ENCODE measurements at places on chromosomes 16 and 17.

GRCh38 chr16:75074920-75075687 is 41.5 kb downstream of the LDHD start:
- peak; percentile 61 for DNase-seq

- DNase-seq, result no peak
These were observed 1.2 kb downstream of the MAF start for GRCh38 chr16:79599256-79599836.

- no peak for DNase-seq
These were observed 35.2 kb downstream of the TBX4 start for GRCh38 chr17:61487161-61487988.

- no peak for DNase-seq
These were observed 151.9 kb upstream of the MAF start for GRCh38 chr16:79752396-79752795.

- no peak for DNase-seq
These were observed 156.2 kb downstream of the PPM1E start for GRCh38 chr17:58911741-58912343.

DNA sequence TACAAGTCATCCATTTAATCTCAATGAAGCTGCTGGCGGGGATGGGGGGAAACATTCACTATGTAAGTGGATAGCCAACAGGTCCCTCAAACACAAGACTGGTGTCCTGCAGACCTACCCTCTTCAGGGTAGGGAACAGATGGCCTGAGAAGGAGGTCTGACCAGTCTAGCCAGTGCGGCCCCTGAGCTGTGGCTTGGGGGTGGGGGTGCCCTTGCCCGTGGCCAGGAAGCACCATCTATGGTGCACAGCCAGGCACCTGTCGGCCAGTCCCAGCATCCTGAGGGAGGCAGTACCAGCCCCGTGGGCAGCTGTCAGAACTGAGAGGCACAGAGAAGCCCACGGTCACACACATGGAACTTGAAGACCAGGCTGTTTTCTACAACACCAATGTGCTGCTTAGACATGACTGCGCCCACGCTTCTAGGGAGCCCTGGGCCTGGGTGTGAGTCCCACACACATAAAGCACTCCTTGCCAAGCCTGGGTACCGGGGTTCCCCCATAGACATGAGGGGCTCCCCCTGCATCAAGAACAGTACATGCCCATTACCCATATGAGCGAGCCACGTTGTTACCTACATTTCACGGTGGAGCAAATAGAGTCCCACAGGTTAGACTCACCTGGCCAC is 40.9 kb downstream of the RMI2 start:
- DNase-seq, result no peak

DNA sequence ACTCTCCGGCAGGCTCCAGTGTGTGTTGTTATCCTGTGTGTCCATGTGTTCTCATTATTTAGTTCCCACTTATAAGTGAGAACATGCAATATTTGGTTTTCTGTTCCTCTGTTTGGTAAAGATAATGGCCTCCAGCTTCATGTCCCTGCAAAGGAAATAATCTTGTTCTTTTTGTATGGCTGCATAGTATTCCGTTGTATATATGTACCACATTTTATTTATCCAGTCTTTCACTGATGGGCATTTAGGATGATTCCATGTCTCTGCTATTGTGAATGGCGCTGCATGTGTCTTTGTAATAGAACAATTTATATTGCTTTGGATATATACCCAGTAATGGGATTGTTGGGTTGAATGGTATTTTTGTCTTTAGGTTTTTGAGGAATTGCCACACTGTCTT is 807.3 kb upstream of the CA10 start:
- DNase-seq, result no peak

GRCh38 chr17:74992223-74992622 is 4.8 kb downstream of the CDR2L start:
- no peak for DNase-seq
